ENCODE measurements at places on chromosomes 11 and 22.

DNA sequence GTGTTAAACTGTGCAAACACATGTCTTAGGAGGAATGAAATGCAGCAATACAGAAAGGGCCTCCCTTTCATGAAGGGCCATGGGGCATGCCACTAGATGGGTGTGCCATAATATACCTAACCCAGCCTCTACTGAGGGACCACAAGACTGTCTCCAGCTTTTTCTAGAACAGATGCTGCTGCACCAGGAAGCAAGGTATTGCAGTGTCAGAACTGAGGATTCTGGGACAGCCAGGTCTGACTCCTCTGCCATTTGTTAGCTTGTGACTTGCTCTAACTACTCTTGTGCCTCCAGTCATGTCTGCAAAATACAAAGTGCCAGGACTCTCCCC, 53.2 kb downstream of the HIRA start:
- DNase-seq, result no peak

DNA sequence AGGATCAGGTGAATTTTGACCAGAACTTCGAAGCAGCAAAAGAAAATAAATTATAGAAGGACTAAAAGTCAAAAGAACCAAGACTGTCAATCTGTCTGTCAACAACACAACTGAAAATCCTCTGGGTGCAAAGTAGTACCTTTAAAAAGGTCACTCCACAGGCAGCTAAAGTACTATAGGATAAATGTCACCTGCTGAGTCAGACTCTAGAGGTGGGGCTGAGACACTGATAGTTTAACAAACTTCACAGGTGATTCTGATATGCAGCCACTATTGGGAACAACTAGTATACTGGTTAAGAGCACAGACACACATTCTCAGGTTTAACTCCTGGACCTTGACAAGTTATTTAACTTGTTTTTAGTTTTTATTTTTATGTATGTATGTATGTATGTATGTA, 107.3 kb downstream of the FCHSD2 start:
- DNase-seq, result no peak

DNA sequence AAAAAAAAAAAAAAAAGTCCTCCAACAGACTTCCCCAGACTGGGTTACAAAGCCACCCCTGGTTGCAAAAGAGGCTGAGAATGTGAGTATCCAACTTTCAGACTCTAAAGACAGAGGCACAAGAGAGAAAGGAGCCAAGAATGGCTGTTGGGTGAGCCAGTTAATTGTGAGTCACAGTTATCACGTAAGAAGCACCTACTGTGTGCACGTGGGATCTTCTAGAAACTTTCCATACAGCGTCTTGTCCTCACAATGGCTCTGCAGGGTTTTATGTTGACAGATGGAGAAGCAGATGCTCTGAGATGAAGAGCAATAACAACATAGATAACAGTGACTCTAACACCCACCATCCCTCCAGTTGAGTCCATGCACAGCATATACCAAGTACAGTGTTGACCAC, 41.0 kb downstream of the CD82 start:
- no peak for DNase-seq

DNA sequence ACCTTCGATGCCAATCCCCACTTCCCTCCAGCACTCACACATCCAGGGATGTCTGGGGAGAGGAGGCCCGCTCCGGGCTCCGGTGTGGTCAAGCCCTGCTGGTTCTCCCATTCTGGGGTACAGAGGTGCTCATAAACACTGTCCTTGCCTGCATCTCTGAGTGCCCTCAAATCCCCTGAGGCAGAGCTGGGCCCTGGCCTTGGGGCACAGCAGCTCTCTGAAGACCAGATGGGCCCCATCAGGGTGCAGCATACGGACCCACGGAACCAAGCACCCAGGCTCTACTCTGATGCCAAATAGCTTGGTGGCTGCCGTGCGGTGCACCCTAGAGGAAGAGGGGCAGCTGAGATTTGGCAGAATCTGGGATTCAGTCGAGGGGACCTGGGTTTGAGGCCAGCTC, 35.7 kb upstream of the NNMT start:
- DNase-seq, result no peak

GRCh38 chr22:22948651-22949571, 61.3 kb downstream of the IGLL5 start:
- no peak for DNase-seq

- DNase-seq, result no peak
These were observed 5.8 kb downstream of the SHANK2 start for GRCh38 chr11:71246559-71246958.

- no peak for DNase-seq
These were observed 565.7 kb downstream of the METTL15 start for GRCh38 chr11:28673691-28674432.

DNA sequence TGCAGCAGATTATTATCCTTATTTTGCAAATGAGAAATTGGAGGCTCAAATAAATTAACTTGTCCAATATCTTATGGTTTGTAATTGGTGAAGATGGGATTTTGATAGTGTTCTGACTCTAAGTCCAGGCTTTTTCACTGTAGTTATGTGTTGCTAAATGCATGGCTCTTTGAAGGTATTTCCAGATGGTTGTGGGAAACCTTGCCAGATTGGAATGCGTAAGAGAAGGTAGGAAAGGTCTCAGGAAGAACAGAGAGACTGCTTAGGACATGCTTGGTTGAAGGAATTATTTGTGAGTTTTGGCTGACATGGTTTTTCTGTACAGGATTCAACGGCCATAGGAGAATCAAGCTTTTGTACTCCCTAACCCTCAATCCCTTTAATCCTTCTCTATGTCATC, 108.6 kb downstream of the STIM1 start:
- no peak for DNase-seq

- DNase-seq, result no peak
These were observed 736.5 kb downstream of the DLG2 start for GRCh38 chr11:84890676-84891075.

- no peak for DNase-seq
These were observed 48.8 kb downstream of the MYEOV start for GRCh38 chr11:69342588-69343330.

DNA sequence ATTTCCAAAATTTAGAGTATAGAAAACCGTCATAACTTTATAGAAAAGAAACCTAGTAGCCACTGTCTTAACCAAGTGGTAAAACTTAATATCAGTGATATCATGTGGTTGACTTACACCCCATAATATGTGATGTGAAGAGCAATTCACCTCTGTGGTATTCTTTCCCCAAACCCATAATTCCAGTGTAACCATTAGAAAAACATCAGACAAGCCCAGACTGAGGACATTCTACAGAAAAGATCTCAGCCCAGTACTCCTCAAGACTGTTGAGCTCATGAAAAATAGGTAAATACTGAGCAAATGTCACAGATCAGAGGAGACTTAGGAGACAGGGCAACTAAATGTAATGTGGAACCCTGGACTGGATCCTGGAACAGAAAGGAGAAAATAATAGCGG, 134.6 kb downstream of the PGR start:
- DNase-seq, result no peak

- no peak for DNase-seq
These were observed 323.7 kb upstream of the NARS2 start for GRCh38 chr11:78898266-78898775.

DNA sequence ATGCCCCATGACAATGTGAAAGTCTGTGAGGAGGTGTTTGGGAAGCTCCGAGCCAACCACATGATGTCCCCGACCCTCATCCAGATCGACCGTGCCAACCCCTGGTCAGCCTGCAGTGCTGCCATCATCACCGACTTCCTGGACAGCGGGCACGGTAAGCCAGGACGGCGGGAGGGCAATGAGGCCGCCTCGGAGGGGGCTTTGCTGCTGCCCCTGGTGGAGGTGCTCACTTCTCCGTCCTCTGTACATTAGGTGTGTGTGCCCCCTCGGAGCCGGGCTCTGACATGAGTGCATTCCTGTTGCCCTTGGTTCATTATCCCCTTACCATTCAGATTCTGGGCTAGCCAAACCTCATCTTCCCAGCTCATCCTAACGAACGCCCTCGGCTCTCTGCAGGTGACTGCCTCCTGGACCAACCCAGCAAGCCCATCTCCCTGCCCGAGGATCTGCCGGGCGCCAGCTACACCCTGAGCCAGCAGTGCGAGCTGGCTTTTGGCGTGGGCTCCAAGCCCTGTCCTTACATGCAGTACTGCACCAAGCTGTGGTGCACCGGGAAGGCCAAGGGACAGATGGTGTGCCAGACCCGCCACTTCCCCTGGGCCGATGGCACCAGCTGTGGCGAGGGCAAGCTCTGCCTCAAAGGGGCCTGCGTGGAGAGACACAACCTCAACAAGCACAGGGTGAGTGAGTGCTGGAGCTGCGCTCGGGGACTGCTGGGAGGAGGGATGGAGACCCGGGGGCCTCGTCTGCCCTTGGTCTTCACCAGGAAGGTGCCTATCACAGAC, 13.8 kb downstream of the ADAMTS15 start:
- DNase-seq, result no peak

- DNase-seq, result peak; percentile 5
These were observed 41.2 kb downstream of the IGLL5 start for GRCh38 chr22:22928666-22929380.

DNA sequence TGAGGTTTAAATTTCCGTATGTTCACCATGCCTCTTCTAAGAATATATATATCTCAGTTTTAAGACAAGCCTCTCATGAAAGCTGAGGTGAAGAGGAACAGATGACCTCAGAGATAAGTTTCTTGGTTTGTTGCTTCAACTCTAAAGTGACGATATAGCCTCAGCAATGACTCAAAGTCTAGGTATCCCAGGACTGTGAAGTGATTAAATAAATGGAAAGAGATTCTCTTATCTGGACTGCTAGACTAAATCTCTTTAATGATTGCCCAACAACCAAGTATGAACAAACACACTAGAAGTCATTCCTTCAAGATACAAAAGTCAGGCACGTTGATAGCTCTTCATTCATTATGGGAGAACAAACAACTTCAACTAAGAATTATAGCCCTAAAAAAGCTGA, 15.3 kb downstream of the CADM1 start:
- DNase-seq, result no peak

DNA sequence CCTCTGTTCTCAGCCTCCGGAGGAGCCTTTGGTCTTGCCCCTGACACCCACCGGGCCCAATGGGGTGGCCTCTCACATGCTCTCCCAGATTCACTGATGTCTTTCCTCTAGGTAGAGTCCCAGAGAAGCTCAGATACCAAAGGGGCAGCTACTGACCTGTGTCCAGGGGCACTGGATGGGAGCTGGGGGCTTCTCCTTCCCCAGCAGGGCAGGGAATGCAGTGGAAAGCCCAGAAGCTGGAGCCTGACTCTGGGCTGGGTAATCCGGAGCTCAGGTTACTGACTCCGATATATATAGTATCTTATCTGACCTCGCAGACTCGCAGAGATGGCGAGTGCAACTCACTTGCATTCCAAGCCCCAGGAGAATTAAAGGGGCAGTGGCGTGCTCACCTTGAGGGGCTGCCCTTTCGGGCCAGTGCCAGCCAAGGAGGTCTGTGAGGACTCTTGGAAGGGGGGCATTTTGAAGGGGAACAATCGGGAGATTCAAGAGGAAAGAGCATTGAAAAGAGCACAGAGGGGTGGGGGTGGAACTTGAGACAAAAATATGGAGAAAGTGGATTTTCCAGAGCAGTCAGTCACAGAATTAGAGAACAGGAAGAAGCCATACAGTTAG, 2.5 kb downstream of the USP2 start:
- DNase-seq, result no peak

DNA sequence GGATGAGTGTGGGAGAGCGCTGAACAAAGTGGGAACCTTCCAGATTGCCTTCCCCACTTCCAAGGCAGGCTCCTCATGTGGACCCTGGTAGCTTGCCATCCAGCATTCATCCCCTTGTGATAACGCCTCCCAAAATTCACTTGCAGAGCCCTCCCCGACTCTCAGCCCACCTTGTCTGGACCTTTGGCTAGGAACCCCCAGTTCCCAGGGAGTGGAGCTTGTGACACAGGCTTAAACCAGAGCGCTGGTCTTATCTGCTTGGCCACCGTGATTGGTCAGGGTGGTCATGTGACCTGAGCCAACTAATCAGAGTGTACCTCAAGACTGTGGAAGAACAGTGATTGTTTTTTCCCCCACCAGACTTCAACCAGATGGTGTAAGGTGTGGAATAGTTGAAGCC, 9.6 kb upstream of the SLC35C1 start:
- DNase-seq, result no peak

DNA sequence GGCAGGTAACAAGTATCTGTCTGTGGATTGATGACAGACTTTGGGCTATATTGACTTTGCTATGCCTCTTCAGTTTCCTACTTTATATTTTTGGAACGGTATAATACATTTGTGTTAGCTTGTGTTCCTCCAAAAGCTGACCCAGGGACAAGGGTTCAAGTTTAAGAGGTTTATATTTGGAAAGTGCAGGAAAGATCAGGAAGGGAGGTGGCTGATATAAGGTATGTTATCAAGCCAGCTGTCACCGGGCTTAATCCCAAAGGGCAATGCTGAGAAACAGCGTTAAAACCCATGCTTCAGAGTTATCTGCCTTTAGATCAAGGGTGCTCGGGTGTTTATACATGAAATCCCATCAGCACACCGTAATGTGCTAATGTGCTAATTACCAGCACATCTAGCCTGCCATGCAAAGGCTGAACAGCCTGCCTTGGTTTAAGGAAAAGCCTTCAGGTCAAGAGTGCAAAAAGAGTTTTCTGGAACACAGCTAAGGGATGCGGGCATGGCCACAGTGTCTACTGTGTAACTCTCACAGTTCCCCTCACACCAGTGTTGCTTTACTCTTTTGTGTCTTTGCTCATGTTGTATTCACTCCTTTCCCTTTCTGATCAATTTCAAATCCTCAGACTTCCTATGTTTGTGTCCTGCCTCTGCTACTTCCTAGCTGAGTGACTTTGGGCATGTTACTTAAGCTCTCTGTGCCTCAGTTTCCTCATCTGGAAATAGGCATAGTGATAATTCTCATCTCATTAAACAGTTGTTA, 77.5 kb downstream of the BDNF start:
- DNase-seq, result no peak

GRCh38 chr22:29738118-29738815, 18.5 kb downstream of the CABP7 start:
- no peak for DNase-seq

DNA sequence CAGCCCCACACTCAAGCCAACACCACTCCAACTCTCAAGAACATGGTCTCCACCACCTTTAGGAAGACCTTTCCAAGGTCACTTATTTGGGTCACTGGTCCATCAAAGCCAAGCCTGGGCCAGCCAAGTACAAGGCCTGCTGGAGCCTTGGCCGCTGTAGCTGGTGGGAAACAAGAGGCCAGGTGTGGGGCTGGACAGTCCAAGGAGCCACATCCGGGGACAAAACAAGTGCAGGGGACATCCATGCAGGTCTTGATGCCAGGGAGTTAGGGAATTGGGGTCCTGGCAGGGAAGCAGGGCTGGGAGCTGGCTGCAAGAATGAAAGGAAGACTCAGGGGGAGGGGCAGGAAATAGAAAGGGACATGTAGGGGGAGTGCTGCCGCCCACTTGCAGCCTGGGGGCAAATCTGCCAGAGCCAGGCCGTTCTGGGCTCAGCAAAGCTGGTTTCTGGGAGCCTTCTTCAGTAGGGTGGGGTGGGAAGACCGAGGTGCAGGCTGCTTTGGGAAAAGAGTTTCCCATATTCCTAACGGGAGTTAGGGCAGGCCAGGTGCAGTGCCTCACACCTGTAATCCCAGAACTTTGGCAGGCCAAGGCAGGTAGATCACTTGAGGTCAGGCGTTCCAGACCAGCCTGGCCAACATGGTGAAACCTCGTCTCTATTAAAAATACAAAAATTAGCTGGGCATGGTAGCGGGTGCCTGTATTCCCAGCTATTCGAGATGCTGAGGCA, 69.5 kb upstream of the ATXN10 start:
- no peak for DNase-seq
